Stimulated activated CD8-positive, alpha-beta memory T cell treated with anti-CD3 and anti-CD28 coated beads, Interleukin-7, amount 100 ng/mL, for 1 hour (primary cell): ENCODE measurements at places on chromosomes 3 and 15.

DNA sequence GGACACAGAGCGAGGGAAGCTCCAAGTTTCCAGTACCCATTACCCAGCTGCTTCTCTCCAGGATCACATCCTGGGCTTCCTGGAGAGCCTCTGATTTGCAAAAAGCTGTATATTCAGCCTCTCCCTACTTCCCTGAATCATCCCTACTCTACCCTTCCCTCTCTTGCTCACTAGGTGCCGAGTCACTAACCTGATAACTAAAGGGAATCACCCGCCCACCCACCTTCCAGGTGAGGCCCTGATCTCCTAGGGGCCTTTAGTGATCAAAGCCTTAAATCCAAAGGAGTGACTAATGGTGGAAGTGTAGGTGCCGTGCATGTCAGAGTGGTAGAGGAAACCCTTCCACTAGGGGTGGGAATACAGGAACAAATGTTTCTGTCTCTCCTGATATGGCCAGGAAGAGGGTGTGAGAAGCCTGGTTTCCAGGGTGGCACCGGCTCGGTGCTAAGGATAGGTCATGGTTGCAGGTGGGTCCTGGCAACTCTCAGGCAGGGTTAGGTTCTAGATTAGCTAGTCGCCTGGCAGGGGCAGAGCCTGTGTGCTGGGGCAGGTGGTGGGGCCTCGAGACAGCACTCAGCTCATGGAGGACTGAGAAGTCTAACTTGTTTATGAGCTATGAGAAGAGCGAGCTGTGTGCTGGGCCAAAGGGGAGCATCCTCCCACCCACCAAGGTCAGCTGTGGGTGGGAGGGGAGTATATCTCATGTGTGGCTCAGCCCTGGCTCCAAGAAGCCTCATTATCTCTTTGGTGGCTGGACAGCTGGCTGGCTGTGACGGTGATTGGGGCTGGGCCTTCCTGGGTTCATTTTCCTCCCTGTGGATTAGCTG, 10.1 kb downstream of the SEMA7A start:
- no peak for DNase-seq

DNA sequence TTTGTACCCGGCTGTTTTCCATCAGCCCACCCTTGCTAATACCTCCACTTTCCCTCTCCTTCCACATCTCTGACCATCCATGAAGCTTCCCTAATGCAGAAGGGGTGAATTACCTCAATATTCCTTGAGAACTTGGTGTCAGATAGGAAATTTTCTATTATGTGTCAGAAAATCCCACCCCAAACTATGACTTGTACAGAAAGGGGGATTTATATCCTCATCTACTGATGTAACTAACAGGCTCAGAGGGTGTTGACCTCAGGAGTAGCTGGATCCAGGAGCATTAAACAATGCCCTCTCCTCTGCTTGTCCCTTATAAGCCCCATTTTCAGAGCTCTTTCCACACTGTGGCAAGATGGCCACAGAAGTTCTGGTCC, 242.8 kb upstream of the TLE3 start:
- DNase-seq = no peak

GRCh38 chr15:79373728-79374127, 58.4 kb upstream of the MINAR1 start:
- DNase-seq = no peak

GRCh38 chr3:176632925-176633324, 564.4 kb downstream of the TBL1XR1 start:
- no peak for DNase-seq

GRCh38 chr15:83955806-83956265, 279.7 kb upstream of the GOLGA6L4 start:
- no peak for DNase-seq

GRCh38 chr3:100891033-100891432, 102.2 kb downstream of the ABI3BP start:
- DNase-seq = no peak

DNA sequence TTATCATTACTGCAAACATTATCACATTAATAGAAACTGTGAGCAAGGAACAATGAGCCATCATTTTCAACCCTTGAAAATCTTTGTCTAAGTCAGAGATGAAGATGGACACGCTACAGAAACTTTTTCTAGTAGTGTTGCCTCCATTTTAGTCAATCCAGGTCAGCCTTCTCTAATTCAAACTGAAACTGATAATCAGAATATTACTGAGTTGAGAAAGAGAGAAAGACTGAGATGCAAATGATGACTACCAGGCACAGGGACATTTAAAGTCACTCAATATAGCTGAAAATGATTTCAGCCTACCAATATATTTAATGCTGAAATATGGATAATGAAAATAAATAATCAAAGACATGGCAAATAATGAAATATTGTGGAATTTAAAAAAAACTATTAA, 261.4 kb downstream of the GBE1 start:
- no peak for DNase-seq

GRCh38 chr3:12229896-12230295, 59.0 kb upstream of the PPARG start:
- DNase-seq = no peak

DNA sequence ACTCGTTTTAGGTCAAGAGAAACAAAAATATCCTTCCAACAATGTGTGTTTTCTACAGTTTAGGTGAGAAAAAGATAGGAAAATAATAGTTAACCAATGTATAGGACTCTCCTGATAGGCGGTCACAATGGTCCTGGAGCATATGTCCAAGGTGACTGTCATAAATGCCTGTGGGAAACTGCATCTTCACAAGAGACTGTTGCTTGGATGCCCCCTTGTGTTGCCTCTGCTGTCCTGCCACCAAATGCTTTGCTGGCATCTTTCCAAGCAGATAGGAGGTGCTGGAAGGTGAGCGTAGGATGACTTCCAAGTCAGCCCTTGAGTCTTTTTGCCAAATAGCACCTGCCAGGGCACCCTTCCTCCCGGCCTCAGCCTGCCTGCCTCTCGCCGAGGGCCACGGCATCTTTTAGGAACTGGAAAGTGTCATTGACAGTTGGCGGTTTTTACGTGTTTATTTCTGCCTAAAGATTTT, 24.1 kb upstream of the SACM1L start:
- no peak for DNase-seq

GRCh38 chr15:69474291-69474690, 21.7 kb downstream of the RPLP1 start:
- no peak for DNase-seq

DNA sequence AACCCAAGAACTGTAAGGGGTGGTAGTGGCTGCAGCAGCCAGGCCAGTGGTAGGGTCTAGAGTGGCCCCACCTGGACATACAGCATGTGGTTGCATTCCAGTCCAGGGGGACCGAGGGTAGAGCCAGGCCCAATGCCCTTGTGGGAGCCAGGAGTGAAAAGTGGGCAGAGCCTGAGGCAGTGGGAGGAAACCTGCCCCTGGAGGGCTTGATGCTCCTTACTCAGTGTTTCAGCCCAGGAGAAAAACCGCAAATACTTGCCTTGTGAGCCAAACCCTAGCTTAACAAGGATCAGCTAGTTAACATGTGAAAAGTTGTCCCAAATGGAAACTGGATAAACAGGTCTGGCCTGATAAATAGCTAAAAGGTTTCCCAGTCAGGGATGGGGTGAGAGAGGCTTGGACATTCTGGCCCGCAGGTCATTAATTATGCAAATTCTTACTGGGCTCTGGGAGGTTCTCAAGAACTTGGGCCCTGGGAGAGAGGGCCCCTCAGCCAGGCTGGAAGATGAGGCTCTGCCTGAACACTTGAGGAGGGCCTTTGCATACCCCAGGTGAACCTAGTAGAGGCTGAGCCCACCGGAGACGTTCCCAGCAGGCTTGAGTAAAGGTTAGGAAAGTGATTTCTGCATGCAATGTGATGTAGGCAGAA, 222.1 kb downstream of the THSD4 start:
- no peak for DNase-seq

DNA sequence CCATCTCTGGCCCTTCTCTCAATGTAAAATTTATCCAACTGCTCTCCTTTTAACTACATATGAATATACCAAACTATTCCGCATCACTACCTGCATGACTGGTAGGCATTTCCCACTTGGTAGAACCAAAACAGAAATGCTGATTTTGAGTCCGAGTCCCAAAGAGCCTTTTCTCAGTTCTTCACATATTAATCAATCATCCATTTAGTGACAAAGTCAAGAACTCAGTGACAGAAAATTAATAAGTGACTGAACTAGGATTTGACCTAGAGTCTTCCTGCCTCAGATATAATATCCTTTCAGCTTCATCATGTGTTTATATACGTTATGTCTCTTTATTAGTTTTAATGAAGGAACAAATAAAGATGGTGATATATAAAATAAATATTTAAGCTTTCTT, 700.6 kb upstream of the GOLIM4 start:
- no peak for DNase-seq

- DNase-seq = no peak
These were observed 1.4 kb downstream of the ACSBG1 start for GRCh38 chr15:78232951-78233350.

GRCh38 chr3:86629511-86629910, 361.4 kb downstream of the VGLL3 start:
- DNase-seq = no peak

- no peak for DNase-seq
These were observed 266.3 kb downstream of the XXYLT1 start for GRCh38 chr3:195004512-195005250.

- no peak for DNase-seq
These were observed 7.4 kb downstream of the TBC1D23 start for GRCh38 chr3:100268156-100268555.

DNA sequence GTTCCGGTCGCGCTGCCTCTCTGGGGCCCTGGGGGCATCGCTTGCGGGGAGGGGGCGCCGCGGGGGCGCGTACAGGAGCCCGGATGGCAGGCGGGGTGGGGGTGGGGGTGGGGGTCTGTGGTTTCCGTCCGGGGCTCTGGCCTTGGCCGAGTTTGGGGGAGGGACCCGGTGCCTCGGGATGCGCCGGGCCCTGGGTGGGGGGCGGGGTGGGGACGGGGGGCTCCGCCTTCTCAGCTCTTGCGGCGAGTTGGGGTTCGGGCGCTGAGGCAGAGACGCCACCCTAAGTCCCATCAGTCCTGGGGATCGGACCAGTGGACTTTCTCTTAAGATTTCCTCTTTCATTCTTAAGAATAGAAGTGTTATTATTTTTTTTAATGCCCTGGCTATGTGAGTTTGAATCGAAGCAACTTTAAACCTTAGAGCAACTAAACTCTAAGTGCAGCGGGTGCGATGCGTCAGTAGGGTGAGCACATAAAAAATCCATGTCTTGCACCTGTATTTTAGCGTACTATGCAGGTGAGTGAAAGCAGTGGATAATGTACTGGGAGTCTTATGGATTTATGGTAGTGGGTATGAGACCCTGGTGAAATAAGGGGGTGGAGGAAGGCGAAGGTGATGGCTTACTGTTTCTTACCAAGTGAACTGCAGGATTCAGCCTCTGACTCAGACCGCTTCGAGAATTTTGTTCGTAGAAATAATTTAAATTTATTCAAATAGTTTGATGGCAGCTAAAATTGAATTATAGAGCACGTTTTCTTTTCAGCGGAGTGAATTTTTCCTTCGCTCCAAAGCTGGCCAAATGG, 762 bp downstream of the CTNNB1 start:
- DNase-seq = no peak

- no peak for DNase-seq
These were observed 1.4 kb upstream of the ROBO2 start for GRCh38 chr3:77038468-77038929.

DNA sequence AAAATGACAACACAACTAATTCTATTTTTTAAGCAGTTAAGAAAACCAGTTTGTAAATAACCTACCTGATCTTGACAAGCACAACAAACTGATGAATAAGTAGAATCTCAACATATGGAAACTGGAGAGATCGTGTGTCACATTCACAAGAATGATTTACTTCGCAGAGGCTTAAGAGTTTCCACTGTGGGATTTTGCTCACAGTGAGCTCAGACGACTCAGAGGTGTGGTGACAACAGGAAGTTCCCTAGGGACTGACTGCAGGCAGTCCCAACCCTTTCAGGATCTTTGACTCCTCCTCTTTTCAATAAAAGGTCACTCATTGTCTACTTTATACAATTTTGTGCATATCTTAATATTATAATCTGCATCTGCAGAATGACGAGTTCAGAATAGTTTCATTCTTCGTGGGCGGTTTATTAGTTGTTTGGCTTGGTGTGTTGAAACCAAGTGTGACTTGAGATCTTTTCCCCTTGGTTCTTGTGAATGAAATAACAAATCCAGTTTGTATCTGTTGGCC, at the start of gene LIPH:
Gene LIPH (minus strand): TSS at position 231 of the 520 bp plus-strand sequence. CDS start 117 bp downstream, at position 114.
- DNase-seq = no peak

GRCh38 chr3:31713816-31714215, 181.1 kb downstream of the STT3B start:
- no peak for DNase-seq

- no peak for DNase-seq
These were observed 61.3 kb upstream of the GATM start for GRCh38 chr15:45439521-45440260.

GRCh38 chr3:71499227-71499876, 84.2 kb downstream of the FOXP1 start:
- DNase-seq = no peak

DNA sequence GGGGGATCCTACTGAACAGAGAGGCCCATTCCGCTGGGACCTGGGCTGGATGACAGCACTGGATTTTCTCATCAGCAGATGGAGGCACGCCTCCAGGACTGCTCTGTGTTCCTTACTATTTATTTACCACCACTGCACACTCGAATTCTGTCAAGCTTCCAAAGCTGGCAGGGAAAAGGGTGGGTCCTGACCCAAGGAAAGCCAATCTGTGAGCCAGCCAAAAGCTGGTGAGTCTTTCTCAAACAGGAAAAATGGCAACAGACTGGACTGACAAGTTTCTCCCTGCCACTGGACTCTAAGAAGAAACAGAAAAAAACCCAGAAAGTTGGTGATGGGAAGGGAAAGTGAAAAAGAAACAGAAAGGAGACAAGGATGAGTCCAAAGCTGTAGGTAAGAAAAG, 37.8 kb downstream of the CD47 start:
- no peak for DNase-seq

GRCh38 chr3:116614795-116615362, 94.7 kb upstream of the TUSC7 start:
- DNase-seq = no peak

- no peak for DNase-seq
These were observed 2.7 kb downstream of the FOXP1 start for GRCh38 chr3:71580636-71581456.

- no peak for DNase-seq
These were observed 664 bp downstream of the PARP3 start for GRCh38 chr3:51942603-51943450.

DNA sequence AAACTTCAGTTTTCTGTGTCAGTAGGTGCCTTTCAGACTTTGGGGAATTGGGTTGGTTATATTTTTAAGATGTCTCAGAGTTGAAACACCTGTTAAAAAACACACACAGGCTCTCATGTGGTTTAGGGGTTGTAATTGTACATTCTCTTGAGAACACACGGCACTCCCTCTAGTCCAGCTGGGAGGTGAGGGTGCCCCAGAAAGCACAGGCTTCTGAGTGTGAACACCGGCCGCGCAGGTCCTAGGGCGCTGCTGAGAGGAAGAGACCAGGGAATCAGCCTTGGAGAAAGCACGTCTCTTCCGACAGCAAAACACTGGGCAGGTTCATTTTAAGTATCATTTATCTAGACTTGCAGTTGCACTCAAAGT, 68.0 kb upstream of the RPL35A start:
- DNase-seq = no peak

GRCh38 chr3:25775936-25776335, 7.3 kb downstream of the NGLY1 start:
- no peak for DNase-seq
